ENCODE measurements at places on chromosomes 4 and X.

DNA sequence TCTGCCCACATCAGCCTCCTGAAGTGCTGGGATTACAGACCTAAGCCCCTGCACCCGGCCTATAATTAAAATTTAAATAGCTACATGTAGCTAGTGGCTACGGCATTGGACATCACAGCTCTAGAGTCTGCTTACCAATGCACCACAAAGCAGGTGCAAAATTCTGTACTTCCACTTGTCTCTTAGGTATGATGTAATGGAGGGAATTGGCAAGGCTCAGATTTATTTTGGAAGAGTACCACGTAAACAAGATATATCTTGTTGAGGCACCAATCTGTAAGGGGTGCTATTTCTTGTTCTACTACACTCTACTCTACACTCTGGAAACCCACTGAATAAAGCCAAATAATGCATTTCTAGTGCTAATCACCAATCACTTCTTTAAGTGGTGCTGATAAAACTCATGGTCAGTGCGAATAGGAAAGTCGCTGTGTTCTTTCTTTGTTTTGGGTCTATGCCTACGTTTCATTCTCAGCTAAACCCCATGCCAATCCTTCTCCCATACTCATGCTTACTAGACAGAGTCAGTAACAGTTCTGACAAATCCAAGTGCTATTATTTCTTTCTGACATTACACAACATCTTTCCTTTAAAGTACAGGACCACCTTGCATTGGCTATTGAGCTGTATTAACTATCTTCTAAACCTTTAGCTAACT is 92.3 kb downstream of the GC start:
- DNase-seq, result no peak

- DNase-seq, result no peak
Observed at GRCh38 chrX:124981420-124981819, 338.3 kb upstream of the TEX13C start.

DNA sequence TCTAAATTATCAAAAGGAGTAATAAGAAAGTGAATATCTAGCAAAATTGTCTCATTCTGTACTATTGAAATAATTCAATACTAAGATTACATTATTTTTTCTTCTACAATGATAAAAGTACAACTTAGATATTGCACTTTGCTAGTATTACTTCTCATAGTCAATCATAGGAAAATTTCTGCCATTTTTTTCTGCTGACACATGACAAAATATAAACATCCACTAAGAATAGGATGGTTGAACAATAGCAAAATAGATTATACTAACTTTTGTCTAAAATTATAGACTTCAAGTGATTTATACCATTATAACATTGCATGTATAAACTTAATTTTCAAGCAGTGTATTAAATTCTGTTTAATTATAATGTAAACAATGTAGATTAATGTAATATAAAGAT is 540.2 kb downstream of the PDHA2 start:
- no peak for DNase-seq

- no peak for DNase-seq
Observed at GRCh38 chr4:77174426-77174825, 17.4 kb downstream of the CCNG2 start.

DNA sequence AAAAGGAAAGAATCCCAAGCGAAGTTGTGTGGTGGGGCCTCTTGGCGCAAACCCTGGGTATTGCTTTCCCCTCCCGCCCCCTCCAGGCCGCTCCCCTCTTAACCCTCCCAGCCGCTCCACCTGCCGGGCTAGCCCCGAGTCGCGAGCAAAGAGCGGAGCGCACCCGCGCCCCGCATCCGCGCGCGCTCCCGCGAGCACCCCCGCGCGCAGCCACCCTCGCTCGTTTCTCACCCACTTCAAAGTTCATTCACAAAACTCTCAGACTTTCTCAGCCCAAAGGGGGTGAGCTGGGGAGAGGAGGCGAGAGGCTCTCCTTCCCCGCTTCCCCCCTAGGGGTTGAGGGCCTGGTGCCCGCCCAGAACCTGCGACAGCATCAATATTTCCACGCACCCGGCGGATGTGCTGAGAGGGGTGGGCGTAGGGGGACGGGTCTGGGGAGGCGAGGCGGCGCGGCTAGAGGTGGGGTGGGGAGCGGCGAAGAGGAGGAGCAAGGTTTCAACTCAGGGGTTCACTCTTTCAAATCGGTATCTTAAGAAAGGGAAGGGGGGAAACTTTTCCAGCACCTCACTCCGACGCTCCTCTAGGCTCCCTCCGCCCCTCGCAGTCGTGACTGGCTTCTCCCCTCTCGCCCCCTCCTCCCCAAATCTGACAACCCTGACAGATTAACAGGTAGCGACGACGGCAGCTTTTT is 1.8 kb downstream of the MAML3 start:
- peak; percentile 46 for DNase-seq

GRCh38 chr4:70749313-70749712 is 27.5 kb downstream of the RUFY3 start:
- DNase-seq, result no peak

- no peak for DNase-seq
Observed at GRCh38 chr4:99821918-99822503, 5.4 kb downstream of the DAPP1 start.

DNA sequence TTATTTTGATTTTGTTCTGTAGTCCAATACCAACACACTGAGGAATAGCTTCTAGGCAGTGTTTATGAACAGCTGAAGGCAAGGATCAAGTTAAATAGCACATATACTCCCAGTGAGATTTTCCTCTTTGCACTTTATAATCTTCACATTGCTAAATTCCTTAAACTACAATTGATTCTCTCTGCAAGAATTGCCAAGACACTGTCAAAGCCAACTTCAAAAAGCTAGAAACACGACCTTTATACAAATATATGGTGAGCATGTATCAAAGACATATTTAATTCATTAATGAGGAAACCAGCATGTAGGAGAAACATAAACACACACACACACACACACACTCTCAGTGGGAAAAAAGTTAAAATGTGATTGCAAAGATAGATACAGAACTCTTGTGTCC is 86.4 kb upstream of the FAM9C start:
- DNase-seq, result no peak

DNA sequence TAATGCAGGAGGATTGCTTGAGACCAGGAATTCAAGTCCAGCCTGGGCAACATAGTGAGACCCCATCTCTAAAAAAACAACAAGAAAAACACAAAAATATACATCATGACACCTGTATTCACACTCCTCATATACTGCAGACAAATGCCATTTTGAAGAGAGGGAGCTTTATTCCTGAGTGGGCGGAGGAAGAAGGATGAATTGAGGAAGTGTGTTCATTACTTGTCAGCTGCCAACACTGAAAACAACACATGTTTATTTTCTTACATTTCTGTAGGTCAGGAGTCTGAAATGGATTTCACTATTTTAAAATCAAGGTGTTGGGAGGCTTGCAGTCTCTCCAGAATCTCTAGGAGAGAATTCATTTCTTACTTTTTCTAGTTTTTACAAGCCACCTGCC is 47.2 kb upstream of the CD99 start:
- DNase-seq, result no peak

- DNase-seq, result no peak
Observed at GRCh38 chrX:106415276-106415895, 196.4 kb upstream of the RADX start.

DNA sequence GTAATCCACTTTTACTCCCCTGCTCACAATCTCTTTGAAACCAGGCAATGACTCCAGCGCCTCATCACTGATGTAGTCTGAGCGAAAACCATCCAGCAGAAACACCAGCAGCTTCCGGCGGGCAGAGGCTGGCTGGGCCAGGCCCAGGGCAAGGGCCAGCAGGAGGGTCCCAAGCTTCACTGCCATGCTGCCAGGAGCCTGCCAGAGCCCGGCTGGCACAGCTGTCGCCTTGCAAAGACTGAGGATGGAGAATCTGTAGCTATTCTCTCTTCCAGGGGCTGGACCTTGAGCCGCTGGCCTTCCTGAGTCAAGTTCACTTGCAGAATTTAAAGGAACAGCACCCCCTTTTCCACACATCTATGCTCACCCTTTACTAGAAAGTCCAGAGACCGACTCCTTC is at the start of gene ENPP6:
ENPP6 (minus strand) TSS at position 240 of the 400 bp plus-strand sequence; CDS start at position 186, 54 bp downstream.
- no peak for DNase-seq

- DNase-seq, result no peak
Observed at GRCh38 chr4:104491481-104492182, 3.1 kb downstream of the CXXC4 start.

- DNase-seq, result no peak
Observed at GRCh38 chr4:170124406-170124805, 34.6 kb upstream of the AADAT start.

DNA sequence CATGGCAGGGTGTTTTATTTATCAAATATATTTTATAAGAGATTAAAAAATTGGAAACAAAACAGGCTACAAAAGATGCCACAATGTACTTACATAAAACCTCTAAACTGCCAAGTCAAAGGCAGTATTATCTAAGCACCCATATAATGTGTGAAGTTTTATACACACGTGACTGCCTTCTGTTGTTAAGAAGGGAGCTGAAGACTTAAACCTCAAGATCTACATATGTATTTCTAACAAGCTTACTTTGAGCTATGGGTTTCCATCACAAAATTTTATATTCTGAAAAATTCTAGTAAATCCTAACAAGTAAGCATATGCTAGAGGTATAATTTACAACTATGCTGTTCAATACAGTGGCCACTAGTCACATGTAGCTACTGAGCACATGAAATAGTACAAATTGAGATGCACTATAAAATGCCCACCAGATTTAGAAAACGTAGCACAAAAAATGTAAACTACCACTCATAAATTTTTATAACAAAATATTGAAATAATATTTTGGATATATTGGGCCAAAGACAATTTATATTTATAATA is 9.8 kb downstream of the ATP8A1 start:
- DNase-seq, result no peak

DNA sequence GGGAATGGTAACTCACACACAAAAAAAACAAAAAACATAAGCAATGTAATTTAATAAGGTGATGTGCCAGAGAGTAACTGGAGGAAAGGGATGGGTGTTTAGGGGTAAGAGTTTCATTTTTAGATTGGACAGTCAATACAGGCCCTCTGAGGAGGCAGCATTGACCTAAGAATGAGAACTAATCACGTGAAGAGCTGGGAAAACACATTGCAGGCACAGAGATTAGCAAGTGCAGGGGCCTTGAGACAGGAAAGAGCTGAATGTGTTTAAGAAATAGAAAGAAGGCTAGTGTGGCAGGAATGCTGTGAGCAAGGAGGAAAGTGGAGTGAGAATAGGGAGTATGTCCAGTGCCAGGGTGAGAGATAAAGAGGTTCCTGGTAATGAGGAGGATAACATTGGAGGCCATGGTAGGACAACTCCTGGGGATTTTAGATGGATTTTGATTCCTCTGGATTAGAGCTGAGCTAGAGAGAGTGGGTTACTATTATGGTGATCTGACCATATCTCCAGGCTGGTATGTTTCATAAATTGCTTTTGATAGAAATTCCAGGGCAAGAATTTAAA is 17.6 kb downstream of the PDLIM5 start:
- DNase-seq, result no peak
